Activated gamma-delta T cell treated with Interleukin-2 at 50 U/mL for 16 hours (primary cell): ENCODE measurements at places on chromosomes 12 and 14.

DNA sequence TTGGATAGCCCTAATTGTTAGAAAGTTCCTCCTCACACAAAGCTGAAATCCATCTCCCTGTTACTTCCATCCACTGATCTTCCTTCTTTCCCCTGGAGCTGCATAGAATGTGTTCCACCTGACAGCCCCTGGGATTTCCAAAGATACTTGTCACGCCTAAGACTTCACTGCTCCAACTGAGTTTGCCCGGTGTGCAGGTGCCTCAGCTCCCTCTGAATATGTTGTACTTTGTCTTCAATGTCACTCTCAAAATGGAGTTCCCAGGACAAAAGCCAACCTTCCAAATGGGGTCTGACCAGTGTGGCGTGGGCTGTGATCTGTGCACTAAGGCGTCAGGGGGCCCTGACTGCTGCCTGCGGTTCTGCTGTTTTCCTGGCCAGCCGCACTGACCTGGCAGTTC lies 42.8 kb downstream of the CACNA2D4 start:
- DNase-seq: no peak

DNA sequence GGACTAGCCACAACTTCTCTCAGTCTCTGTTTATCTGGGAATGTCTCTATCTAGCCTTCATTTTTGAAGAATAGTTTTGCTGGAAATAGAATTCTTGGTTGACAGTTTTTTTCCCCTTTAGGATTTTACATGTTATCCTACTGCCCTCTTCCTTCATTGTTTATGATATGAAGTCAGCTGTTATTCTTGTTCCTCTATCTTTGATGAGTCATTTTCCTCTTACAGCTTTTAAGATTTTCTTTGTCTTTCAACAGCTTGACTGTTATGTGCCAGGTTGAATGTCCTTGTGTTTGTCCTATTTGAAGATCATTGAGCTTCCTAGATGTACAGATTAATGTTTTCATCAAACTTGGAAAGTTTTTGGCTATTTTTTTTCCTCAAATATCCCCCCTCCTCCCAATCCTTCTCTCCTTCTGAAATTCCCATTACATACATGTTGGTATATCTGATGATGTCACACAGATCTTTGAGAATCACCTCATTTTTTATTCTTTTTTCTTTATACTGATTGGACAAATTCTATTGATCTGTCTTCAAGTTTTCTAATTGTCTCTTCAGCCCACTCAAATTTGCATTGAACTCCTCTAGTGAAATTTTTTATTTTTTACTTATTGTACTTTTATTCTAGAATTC lies 4.5 kb upstream of the GOLGA5 start:
- no peak for DNase-seq

GRCh38 chr12:40691913-40692764 lies at the start of gene CNTN1:
Gene CNTN1 (plus strand): TSS chr12:40692439.
- DNase-seq: no peak

- no peak for DNase-seq
Measured at GRCh38 chr12:11482955-11483354, 87.6 kb upstream of the PRB2 start.
